Lower leg skin (tissue), 4 donors: ENCODE measurements at places on chromosomes 11 and 22. TPM values are rescaled to one million over a fixed set of nuclear protein-coding genes. Genes with fewer than 3 reads are reported as not detected.

Gene MN1
- total RNA-seq, result 2.0 TPM

Gene RBMXL2
- total RNA-seq, result not detected

Gene MMP1
- total RNA-seq, result not detected

Gene MOGAT2
- total RNA-seq, result 5.7 TPM

Gene CARD16
- 4.5 TPM for total RNA-seq

Gene CARD18
- 4.6 TPM for total RNA-seq

Gene GGT1
- total RNA-seq, result 1.5 TPM

Gene UPK2
- not detected for total RNA-seq

Gene HPX
- 1.2 TPM for total RNA-seq

Gene GRM5
- total RNA-seq, result not detected

Gene SMC1B
- total RNA-seq, result not detected

Gene SNX32
- 0.21 TPM for total RNA-seq
